Stimulated activated CD8-positive, alpha-beta memory T cell treated with anti-CD3 and anti-CD28 coated beads, Interleukin-2, amount 100 ng/mL, for 1 hour (primary cell): ENCODE measurements at places on chromosomes 16 and 17.

- DNase-seq, result no peak
These were observed 3.6 kb downstream of the ZNF646 start for GRCh38 chr16:31077592-31078396.

DNA sequence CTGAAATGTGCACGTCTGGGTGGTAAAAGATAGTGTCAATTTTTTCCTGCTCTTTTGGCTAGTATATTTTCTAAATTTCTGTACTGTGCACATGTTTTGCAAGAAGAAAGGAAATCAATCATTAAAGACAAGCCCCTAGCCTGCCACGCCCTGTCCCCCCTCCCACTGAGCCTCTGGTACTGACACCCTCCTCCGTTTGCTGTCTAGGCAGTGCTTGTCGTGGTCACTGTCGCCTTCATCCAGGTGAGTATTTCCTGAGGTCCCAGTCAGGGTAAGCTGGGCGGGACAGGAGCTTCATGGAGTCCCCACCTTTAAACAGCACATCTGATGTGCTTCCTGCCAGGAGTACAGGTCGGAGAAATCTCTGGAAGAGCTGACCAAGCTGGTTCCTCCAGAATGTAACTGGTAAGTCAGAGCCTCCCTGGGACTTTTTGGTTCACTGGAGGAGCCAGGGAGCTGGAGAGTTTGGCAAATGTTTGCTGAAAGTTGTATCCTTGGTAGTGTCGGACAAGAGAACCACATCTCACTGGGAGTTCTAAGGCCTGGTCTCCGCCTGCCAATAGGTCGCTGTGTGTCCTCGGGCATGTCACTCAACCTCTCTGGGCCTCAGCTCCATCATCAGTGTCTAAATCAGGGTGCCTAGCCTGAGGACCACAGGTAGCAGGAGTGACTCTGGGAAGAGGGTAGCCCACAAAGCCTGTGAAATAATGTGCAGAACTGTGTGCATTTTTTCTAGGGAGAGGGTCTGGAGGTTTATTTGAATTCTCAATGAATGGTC lies 42.2 kb downstream of the ATP2C2 start:
- no peak for DNase-seq

- no peak for DNase-seq
These were observed 168.6 kb downstream of the HAPSTR1 start for GRCh38 chr16:9259914-9260608.

- no peak for DNase-seq
These were observed 29.9 kb downstream of the BAIAP2 start for GRCh38 chr17:81064678-81065475.

DNA sequence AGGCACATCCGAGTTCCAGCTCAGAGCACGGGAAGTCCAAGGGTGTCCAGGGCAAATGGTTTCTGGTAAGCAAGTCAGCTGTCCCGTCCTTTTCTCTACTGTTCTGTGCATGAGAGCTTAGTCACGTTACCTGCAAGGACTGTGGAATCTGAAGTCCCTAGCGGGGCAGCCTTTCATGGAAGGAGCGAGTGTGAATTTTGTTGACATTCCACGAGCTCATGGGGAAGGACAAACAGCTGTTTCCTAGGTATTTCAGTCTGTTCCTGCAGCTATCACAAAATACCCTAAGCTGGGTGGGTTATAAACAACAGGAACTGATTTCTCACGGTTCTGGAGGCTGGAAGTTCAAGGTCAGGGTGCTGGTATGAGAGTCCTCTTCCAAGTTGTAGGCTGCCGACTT lies 109.2 kb downstream of the SDR42E1 start:
- no peak for DNase-seq

DNA sequence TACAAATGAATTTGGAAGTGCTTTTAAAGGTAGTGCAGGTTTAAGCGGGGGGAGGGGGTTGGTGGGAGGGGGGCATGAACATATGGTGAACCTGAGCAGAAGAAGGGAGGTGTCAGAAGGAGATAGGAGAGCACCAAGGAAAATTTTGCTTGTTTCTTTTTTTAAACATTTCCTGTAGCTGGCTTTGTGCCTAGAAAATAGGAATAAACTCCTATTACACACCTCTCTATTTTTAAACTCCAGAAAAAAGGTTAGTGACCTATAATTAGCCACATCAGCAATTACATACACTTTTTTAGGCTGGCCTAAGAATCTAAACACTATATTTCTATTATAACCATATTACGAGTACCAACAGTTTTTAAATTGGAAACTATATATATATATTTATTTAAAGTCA lies 159.1 kb downstream of the SKAP1 start:
- DNase-seq, result no peak

DNA sequence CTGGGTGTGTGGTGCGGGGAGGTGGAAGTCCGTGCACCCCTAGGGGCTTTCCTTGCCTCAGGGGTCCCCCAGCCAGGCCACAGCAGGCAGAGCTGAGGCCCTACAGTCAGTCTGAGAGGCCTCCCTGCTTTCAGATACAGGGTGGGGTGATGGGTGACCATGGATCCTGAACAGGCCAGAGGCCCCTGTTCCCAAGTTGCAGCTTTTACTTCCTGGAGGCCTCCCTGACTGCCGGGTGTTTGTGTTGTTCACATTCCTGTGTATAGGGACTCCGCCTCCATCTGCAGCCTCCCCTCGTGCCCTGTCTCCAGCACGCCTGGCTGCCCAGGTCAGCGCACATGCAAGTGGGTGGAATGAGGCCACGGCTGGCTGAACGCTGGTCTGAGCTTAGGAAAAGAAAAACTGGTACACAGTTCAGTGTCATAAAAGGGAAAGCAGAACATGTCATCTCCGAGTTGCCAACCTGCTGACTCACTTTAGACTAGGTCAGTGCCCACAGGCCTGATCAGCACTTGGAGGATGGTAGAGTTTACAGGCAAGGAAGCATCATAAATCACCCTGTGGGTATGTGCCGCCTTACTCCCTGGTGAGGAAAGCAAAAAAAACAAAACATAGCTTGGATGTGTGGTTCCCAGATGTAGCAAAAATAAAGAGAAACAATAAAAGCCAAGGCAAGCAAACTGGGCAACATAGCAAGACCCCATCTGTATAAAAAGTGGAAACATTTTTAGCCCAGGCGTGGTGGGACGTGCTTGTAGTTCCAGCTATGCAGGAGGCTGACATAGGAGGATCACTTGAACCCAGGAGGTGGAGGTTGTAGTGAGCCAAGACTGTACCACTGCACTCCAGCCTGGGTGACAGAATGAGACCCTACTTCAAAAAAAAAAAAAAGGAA lies 6.2 kb upstream of the SLC7A6 start:
- no peak for DNase-seq

DNA sequence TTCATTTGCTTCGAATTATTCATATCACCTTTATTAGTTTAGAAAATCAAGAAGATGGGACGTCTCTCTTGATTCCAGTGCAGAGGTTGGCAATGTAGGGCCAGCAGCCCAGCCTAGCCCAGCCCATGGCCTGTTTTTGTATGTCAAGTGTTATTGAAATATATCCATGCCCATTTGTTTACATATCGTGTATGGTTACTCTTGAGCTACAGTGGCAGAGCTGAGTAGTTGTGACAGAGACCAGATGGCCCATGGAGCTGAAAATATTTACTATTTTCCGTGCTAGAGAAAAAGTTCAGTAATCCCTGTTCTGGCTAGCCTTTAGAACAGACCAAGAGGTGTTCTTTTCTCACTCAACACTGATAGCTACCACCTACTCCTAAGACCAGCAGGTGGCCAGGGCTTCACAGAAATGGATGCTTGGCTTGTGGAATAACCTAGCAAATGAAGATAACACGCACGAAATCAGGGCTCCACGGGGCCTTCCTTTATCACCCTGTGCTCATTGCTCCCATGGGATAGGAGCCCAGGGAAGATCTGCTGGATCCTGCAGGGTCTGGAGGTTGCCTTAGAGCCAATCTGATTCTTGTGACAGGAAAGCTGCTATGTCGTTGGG lies 123.2 kb upstream of the ANKFN1 start:
- DNase-seq, result no peak

- DNase-seq, result no peak
These were observed 203.1 kb downstream of the CBLN1 start for GRCh38 chr16:49078571-49078970.

GRCh38 chr17:49100601-49101000 lies 32.0 kb upstream of the B4GALNT2 start:
- no peak for DNase-seq

DNA sequence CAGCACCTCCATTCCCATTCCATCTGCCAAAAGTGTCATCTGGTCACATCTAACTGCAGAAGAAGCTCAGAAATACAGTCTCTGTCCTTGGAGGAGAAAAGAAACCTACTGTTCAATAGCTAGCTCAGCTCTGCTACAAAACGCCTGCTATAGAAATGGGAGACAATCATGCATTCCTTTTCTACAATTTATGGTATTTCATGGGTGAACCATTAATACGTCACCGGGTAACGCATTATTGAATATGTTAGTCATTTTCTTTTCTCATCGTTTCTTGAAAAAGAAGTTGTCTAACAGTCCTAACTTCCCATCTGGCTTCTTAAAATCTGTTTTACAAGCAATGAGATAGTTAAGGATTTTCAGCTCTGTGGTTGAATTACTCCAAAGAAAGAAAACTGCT lies 496.7 kb upstream of the RBFOX1 start:
- DNase-seq, result no peak
